ENCODE measurements at places on chromosomes 1 and 21.

- DNase-seq, result no peak
These were observed 58.7 kb upstream of the ZC3H12A start for GRCh38 chr1:37415611-37416244.

DNA sequence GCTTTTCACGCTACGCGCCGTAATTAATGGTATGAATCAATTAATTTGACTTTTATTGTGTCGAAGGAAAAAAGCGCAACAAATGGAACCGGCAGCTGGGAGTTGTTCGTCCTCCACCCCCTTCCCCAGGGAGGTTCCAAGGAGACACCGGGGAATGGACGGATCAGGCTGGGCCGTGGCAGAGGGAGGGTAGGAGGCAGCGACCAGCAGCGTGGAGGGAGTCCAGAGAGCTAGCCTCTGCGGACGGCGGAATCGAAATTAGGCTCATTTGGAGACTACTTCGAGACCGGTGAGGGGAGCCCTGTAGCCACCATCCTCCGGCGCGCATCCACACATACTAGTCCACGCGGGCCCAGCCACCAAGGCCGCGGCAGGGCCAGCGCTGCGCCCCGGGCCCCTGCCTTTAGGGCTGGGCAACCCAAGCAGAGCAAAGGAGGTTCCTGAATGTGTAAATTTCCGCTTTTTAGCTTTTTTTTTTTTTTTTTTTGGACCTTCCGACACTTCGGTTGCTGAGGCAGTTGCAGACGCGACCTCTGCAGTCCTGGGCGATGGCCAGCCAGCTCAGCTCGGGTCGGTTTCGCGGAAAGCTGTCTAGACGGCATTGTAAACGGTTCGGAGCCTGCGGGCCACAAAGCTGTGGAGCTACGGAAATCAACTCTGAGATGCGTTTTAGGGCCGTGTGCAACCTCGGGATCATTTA lies 2.2 kb upstream of the FOXD3 start:
- no peak for DNase-seq

DNA sequence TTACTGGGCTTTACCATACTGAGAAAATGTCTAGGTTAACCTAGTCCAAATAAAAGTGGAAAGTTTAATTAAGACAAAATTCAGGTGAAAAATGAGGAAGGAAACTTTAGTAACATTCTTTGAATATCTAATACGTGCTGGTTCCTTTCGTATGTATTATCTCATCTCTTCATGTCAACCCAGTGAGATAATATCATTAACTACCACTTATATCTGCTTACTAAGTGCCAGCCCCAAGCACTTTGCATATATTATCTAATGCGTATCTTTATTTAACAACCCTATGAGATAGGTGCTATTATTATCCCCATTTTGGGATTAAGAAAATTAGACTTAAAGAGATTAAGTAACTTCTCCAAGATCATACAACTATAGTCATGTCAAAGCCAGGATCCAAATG lies 12.5 kb upstream of the PLPP3 start:
- DNase-seq, result no peak

- DNase-seq, result peak; percentile 69
These were observed at the start of gene KCNC4 for GRCh38 chr1:110209715-110210603. TSS of gene KCNC4 (plus strand) at chr1:110210314. CDS start at chr1:110211500, 1,186 bp downstream.

GRCh38 chr1:57927003-57927402 lies 503.1 kb upstream of the DAB1 start:
- no peak for DNase-seq

GRCh38 chr1:66695116-66695515 lies 57.1 kb upstream of the DYNLT5 start:
- no peak for DNase-seq

DNA sequence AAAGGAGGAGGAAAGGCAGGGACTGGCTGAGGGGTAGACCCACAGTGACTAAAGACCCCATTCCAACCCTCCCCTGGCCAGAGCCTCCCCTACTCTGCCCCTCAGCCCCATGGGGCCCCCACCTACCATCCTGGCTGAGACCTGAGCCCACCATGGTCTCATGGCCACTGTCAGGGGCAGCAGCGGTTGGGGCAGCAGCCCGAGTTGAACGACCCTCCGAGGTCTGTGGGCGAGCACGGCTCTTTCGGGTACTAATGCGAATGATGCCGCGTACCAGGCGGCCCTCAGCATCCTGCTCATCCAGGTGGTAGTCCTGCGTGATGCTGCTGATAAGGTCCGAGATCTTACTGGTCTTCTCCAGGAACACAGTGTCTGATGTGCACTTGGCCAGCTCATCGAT lies 9.1 kb downstream of the KDF1 start:
- DNase-seq, result no peak

DNA sequence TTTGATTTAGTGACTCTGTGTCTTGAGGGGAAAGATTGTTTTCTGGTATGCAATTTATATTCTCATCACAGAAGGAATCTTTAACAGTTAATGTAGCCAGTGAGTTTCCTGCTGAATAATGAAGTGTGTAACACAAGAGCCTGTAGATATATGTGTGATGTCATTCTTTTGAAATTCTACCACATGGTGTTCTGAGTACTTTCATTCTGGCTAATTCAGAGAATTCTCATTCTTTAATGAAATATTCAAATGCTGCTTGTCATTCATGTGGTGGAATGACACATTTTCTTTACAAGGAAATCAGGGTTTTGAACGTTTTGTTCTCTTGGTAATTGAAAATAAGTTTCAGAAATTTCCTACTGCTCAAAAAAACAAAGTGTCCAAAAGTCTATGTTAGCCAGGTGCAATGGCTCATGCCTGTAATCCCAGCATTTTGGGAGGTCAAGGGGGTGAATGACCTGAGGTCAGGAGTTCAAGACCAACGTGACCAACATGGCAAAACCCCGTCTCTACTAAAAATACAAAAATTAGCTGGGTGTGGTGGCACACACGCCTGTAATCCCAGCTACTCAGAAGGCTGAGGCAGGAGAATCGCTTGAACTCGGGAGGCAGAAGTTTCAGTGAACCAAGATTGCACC lies 79.6 kb downstream of the MAP3K21 start:
- no peak for DNase-seq

GRCh38 chr1:161192476-161193465 lies 6.1 kb downstream of the ADAMTS4 start:
- DNase-seq, result no peak

- DNase-seq, result no peak
These were observed 3.0 kb downstream of the FBLIM1 start for GRCh38 chr1:15761366-15762128.

DNA sequence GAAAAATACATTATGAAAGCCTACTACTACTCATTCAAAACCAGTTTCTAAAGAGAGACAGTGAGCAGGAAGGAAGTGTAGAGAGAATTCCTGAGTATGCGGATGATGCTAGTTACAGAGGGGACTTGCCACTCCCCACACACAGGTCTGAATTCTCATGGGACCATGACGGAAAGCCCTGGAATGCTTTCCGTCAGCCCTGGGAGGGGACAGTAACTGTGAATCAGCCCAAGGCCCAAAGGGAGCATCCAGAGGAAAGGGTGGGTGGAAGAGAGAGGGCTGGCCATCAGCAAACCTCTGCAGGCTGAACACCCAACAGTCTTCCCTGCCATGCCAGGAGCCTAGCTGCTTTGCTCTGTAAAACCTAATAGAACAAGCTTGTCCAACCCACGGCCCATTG lies 36.4 kb downstream of the RCSD1 start:
- DNase-seq, result no peak

- no peak for DNase-seq
These were observed 29.7 kb downstream of the ADARB1 start for GRCh38 chr21:45103971-45104520.

- no peak for DNase-seq
These were observed 6.2 kb downstream of the TMEM125 start for GRCh38 chr1:43275826-43276620.

GRCh38 chr21:43269440-43269839 lies 100.6 kb downstream of the CRYAA start:
- DNase-seq, result peak; percentile 8

DNA sequence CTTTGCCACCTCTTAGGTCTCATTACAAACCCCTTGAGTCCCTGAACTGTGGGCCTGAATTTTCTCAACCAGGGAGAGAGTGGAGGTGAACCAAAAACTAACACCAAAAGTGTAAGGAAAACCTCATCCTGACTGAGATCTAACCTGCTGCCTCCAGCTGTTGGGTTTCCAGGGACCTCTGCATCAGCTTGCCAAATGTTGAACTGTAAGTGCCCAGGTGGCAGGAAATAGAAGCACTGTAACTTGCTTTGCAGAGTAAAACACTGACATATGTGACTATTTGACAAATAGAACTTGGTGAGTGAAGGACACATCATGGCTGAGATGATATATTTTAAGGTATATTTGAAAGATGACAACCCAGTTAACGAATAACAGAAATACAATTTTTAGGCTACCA lies 48.4 kb upstream of the NR5A2 start:
- no peak for DNase-seq

DNA sequence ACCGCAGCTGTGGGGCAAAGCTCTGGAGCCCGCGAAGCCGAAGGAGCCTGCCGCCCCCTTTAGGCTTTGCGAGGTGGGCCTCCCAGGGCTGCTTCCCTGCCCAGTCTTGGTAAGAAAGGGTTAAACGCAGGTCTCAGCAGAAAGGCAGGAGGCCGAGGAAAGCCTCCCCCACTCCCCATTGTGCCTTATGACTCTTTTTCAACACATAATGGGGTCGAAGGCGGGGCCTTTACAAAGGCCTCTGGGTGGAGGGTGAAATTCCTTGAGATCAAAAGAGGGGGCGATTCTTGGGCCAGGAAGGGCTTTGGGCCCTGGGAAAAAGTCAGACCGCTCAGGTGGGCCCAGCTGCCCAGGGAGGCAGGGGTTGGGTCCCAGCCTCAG lies 880 bp downstream of the ALPL start:
- DNase-seq, result no peak

- DNase-seq, result no peak
These were observed 3.6 kb downstream of the PFKFB2 start for GRCh38 chr1:207056673-207057072.

- no peak for DNase-seq
These were observed 13.5 kb downstream of the SLC35D1 start for GRCh38 chr1:67040405-67040804.

GRCh38 chr1:220313576-220313975 lies 41.3 kb upstream of the RAB3GAP2 start:
- no peak for DNase-seq

GRCh38 chr1:234244482-234244881 lies 128.8 kb upstream of the COA6 start:
- no peak for DNase-seq

- no peak for DNase-seq
These were observed 53.3 kb downstream of the NENF start for GRCh38 chr1:212485913-212486618.

- no peak for DNase-seq
These were observed 136.6 kb downstream of the LYPLAL1 start for GRCh38 chr1:219310181-219310728.

DNA sequence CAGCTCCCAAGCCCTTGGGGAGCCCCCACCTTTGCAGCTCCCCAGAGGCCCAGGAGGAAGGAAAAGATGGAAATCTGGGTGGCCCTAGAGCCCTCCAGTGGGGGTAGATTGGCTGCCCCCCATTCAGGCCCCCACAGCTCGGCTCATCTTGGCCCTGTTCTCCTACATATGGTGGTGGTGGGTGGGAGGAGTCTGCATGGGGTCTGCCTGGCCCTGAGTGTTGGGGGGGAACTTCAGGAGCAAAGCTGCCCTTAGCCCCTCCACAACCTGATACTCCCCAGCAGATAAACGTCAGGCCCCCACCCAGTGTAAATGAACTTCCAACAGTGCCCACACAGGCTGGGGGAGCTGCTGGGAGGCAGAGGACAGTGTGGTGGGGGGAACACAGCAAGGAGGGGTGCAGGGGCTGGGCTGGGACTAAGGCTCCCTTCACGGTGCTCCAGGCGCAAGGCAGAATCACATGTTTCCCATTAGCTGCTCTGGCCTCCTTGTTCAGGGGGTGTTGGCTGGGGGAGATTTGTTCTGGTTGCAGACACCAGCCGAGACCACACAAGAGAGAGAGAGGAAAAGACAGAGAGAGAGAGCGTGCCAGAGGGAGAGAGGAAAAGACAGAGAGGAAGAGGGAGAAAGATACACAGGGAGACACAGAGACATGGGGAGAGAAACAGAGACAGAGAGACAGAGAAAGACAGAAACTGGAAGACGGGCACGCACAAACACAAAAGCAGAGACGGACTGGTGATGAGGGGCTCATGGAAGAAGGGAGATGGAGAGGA lies 42.6 kb downstream of the AHDC1 start:
- no peak for DNase-seq

DNA sequence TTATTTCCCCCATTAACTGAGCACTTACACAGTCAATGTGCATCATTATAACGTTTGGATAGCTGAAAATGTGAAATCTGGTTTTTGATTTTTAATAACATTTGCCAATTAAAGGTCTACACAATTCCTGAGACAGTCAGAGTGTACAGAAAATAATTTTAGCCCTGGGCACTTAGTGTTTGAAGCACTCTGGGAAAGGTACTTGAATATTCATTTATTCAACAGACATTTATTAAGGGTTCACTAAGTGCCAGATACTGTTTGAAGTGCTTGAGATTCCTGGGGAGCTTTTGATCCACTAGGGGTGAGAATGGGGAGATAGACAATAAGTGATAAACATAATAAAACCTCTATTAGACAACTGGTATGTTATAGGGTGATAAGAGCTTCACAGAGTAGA lies 141.8 kb downstream of the DISC1 start:
- DNase-seq, result no peak

DNA sequence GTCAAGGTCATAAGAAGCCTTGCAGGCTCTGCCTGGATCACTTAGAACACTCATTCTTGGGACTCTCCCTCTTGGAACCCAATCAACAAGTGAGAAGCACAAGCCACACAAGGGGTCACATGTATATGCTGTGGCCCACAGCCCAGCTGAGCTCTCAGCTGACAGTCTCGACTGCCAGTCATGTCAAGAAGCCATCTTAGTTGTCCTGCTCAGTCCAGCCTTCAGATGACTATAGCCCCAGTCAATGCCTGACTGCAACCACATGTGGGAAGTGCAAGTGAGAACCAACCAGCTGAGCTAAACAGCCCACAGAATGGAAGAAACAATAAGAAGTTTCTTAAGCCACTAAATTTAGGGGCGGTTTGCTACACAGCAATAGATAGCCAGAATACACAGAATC lies 356.0 kb downstream of the KCNH1 start:
- DNase-seq, result no peak

- DNase-seq, result no peak
These were observed 328.5 kb upstream of the RUNX1 start for GRCh38 chr21:35377505-35378090.

GRCh38 chr1:227273557-227273956 lies 44.7 kb downstream of the CDC42BPA start:
- DNase-seq, result no peak

- DNase-seq, result no peak
These were observed 7.6 kb downstream of the FAM151A start for GRCh38 chr1:54615531-54616279.

GRCh38 chr21:45334134-45334533 lies 46.4 kb upstream of the POFUT2 start:
- DNase-seq, result no peak

- DNase-seq, result no peak
These were observed 288.2 kb downstream of the PTPRU start for GRCh38 chr1:29524285-29525065.
